Sciatic nerve (tissue), 2 donors: ENCODE measurements at places on chromosomes 5 and 9.

GRCh38 chr5:80243567-80243966 lies 12.3 kb downstream of the SERINC5 start:
- DNase-seq, result no peak

- DNase-seq, result peak; percentile 66
Measured at GRCh38 chr5:136133222-136133921, 727 bp downstream of the SMAD5 start.

DNA sequence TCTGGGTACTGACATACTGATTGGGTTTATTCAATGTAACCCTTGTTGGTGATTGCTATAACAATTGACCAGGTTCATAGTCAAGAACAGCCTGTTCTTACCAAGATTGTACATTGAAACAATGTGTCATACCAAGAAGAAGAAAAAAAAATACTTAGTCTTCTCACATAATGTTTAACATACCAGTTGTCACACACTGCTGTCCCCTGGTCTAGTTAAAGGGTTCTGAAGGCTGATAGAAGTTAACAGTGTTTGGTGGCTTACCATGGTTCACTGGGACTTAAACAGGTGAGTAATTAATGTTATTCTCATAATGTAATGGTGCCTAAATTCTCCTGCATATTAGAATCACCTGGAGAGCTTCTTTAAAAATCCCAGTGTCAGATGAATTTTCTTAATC lies 18.5 kb upstream of the CDC42SE2 start:
- DNase-seq, result no peak

DNA sequence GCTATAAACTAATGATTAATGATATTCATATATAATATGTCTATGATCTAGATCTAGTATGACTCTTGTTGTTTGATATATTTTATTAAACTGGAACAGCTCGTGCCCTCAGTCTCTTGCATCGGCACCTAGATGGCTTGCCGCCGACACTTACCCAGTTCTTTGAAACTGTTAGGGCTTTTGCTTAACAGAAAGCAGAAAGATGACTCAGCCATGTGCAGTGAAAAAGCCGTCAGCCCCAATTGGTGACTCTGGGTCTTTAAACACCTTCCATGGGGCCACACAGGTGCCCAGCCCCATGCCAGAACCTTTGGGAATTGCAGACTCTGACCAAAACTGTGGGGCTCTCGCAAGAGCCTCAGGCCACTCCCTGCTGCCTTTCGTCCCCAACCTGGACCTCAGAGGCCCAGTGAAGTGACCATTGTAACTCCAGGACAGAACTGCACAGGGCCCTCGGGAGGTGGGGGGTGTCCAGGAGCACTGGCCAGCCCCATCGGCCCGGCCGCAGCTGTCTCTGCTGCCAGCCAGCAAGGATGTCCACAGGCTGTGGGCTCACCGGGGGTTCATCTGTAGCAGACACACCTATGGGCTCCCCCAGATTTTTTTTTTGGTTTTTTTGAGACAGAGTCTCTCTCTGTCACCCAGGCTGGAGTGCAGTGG lies 7.8 kb downstream of the LCN10 start:
- DNase-seq, result no peak

DNA sequence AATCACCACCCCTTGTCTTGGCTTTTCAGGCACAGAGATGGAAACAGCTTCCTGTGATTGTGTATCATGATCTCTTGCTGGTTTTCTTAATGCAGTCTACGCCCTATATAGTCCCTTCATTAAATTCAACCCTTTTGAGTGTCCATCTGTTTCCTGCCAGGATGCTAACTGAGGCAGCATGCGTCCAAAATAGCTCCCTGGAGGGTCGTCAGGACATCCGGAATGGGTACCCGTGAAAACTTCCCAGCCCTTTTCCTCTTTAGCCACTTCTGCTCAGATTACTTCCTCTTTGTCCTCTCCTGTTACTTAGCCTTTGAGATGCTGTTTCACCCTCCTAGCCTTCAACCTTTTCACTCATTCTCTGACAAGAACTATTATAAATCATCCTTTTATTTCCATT lies 79.8 kb upstream of the KLF9 start:
- DNase-seq, result no peak

DNA sequence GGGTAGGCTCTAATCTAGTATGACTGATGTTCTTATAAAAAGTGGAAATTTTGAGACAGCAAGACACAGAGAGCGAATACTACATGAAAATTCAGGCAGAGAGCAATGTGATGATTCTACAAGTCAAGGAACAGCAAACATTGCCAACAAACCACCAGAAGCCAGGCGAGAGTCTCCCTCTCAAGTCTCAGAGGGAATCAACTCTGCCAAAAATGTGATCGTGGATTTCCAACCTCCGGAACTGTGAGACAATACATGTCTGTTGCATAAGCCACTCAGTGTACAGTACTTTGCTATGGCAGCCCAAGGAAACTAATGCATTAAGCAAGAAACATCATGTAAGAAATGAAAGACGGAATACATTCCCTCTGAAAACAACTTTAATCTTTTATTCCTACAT lies 52.1 kb upstream of the CCNG1 start:
- DNase-seq, result no peak

DNA sequence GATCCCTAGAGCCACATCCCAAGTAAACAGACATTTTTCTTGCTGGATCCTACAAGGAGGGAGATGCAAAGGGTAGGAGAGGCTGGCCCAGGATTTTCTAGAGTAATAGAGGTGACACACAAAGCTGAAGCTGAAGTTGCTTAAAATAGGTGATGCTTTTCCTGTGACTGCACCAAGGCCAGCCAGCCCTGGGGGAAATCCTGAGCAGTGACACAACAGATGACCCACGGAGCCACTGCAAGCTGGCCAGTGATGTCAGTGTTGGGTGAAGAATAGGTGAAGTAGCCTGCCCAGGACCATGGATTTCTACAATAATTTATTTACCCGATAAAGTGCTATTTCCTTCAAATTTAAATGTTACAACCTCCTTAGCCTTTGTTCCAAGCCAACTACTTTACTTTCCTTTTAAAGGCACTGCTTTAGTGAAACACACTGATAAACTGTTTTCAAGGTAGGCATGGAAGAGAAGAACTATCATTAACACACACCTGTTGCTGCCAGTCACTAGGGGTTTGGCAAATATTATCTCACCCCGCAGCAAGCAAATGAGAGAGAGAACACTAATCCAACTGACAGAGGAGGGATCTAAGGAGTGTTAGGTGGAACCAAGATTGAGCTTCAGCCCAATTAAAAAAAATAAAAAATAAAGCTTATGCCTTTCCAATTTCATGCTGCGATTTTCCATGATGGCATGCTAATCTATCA lies 123.5 kb downstream of the CTNND2 start:
- no peak for DNase-seq

- no peak for DNase-seq
Measured at GRCh38 chr9:81125446-81126092, 563.8 kb downstream of the TLE1 start.

DNA sequence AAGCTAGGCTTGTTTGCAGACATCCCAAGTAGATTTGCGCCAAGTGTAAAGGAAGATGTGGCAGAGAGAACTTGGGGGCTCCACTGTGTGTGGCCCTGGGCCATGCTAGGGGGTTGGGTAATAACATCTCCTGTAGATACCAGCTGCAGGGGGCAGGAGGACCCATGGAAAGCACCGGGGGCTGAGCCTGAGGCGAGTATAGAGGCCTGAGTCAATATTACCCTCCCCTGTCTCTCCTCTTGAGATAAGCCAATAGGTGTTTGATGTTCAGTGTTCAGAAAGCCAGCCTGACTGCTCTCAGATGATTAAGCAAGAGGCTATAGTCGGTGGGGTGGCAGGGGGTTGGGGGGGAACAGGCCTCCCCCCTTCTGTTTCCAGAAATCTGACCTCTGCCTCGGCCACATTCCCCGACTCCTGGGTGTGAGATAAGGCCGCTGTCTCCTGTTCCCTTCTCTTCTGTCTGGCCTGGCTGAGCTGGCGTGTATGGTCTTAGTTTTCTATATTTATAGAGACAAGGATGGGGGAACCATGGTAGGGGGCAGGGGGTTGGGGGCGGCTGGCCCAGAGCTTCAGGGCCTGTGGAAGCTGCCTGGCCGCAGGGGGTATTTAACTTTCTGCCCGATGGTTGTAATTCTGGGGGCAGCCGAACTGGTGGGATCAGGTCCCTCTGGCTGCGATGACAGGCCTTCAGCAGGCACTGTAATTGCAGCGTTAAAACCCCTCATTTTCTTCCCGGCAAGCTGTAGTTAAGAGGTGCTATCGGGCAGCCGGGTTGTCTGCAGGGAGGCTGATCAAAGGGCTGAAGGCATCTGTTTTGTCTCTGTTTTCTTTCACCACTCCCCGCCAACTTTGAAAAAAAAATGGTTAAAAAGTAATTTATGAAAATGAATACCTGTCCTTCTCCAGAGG lies 292.0 kb downstream of the NSG2 start:
- DNase-seq, result no peak

DNA sequence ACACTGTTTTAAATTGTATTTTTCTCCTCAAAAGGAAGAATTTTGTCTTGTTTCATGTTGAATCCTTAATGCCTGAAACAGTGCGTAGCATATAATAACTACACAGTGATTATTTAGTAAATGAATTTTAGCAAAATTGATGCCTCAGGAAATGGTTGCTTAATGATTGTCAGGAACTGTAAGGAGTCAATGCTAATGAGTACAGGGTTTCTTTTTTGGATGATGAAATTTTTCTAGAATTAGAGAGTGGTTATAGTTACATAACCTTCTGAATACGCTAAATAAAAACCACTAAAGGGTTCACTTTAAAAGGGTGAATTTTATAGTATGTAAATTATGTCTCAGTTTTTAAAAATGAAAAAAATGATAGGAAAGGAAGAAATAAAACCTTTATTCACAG lies 14.9 kb downstream of the FAM151B start:
- DNase-seq, result no peak
